Thymus (tissue), 14 donors: ENCODE measurements at places on chromosomes 12 and 14. TPM values are rescaled to one million over a fixed set of nuclear protein-coding genes. Genes with fewer than 3 reads are reported as not detected.

GRCh38 chr12:45912774-45913173 lies 77.6 kb downstream of the SCAF11 start:
- H3K4me1 ChIP-seq = no peaks in the 10 kb centered on the region
- H3K27me3 ChIP-seq = no peaks in the 10 kb centered on the region
- peaks cover 19% of the 10 kb centered on the region for H3K36me3 ChIP-seq
- DNase-seq = no peak
- no peak overlapping the region for H3K4me3 ChIP-seq
- no peak overlapping the region for H3K27ac ChIP-seq

DNA sequence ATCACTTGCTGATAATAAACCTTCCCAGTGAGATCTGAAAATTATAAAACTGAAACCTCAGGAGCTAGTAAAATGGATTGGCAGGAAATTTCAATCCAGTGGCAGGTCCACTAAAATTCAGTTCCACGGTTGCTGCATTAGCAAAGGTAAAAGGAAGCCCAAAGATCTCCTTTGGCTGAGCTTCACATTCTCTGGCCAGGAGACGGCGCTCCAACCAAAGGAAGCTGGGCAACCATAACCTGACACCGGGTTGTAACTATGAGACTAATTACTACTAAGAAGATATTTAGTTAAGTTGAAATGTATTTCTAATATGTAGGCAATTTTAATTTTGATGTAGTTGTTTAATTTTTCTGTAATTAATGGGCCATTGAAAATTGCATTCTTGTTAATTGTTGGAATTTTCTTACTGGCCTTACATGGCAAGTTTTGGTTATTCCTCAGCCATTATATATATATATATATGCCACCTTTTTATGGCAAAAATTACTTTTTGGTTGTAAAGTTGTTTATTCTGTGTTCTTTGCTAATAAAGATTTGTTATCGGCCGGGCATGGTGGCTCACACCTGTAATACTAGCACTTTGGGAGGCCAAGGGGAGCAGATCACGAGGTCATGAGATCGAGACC lies 17.0 kb downstream of the OR8S1 start:
- no peak for DNase-seq
- no peaks in the 10 kb centered on the region for H3K36me3 ChIP-seq
- no peak overlapping the region for H3K4me3 ChIP-seq
- no peaks in the 10 kb centered on the region for H3K27me3 ChIP-seq
- no peak overlapping the region for H3K27ac ChIP-seq
- H3K4me1 ChIP-seq = no peaks in the 10 kb centered on the region

The CAPZA3 gene
- not detected for total RNA-seq

The CLEC14A gene
- total RNA-seq = 4.8 TPM
